ENCODE measurements at places on chromosomes 6 and 20.

DNA sequence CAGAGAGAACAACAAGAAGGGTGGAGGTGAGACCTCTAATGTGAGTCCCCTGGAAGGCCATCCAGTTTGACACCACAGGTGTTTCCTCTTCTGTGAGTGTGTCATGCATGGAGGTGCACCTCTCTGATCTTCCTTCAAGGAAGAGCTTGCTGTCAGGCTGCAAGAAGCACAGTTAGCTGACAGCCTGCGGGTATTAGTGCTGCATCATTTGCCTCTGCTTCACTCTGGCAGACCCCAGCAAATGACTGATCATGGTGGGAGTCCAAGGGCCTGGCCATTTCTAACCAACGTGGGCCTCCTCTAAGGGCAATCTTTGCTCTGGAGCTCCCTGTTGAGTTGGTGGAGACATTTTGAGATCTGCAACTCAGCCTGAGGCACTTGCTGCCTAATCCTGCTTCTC, 206.3 kb downstream of the EPHA7 start:
- DNase-seq = no peak

DNA sequence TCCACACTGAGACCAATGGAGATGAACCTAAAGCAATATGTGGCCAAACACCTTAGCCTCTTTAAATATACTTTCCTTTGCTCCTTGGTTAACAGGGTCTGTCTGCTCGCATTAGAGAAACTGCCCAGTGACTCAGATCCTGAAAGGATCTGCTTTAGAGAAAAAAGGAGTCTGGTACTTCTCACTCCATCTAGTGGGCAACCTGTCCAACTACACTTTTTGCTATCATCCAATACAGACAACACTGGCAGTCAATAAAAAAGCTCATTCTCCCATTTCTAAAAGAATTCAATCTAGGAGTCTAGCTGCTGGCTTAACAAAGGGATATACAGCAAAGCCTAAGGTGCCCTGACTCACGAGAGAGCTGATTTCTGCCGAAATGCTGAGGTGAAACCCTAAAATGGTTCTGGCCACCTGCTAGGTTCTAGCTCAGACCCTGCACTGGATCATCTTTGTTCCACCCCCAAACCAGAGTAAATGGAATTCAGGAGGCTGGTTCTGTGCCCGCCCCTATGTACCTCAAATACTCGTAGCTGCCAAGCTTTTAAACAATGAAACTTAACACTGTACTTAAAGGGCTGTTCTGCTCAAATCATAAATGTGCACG, 11.5 kb downstream of the GNL1 start:
- DNase-seq = no peak

DNA sequence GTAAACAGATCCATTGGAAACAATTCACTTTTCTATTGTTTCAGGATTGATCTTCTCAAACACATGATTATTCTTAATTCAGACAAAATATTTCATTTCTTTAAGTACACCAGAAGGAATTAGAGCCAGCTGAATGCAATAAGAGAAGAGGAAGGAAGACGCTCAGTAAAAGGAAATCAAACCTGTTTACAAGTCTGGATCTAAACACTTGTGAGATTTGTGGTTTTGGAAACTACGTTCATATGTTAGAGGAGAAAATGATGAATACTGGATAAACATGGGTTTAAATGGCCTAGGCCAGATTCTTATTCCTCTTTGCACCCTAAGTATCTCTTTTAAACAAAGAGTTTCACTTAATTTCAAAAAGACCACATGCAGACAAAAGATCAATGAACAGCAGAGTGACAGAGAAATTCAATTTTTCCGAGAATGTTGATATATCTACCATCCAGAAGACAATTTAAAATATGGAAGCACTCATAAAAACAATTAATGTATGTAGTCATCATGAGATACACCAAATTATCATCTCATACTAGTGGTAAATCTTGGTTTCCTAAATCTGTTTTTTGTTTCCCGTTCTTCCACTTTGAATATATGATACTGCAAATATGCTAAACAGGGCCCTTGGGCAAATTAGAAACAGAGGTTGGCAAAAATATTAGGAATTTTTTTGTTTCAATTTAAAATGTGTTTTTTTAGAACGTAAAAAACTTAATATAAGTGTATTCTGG, 703.5 kb upstream of the CITED2 start:
- no peak for DNase-seq

GRCh38 chr20:40232273-40232672, 456.8 kb downstream of the MAFB start:
- no peak for DNase-seq

DNA sequence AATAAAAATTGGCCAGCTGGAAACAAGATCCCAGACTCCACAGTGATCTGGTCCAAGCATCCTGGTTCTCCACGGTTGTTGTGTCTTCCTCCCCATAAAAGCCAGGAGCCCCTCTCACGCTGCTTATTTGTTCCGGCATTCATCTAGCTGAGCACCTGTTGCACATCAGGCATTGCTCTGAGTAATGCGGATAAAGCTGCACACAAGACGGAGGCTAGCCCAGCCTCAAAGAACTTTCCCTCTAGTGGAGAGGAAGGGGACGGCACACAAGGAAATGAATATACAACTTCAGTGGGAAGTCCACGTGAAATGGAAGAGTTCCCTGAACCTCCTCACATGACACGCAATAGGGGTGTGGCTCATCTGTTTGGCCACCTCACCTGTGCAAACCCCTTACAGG, 30.3 kb upstream of the NXT1 start:
- no peak for DNase-seq

GRCh38 chr20:57180954-57181353, 85.5 kb downstream of the BMP7 start:
- DNase-seq = no peak

DNA sequence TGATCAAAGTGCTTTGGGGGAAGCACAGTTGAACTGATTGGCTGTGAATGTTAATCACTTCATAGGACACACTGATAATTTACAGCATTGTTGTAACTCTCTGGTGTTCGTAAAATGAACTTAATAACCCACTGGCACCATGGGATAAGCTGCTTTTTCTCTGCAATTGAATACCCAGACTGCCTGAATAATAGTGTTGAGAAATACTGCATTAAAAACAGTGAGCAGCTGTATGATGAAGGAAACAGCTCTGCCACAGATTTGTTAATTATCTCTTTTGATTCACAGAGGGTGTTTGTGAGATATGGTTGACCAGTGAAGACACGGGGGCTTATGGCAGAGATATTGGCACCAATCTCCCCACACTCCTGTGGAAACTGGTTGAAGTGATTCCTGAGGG, 420.9 kb downstream of the CDKAL1 start:
- no peak for DNase-seq

DNA sequence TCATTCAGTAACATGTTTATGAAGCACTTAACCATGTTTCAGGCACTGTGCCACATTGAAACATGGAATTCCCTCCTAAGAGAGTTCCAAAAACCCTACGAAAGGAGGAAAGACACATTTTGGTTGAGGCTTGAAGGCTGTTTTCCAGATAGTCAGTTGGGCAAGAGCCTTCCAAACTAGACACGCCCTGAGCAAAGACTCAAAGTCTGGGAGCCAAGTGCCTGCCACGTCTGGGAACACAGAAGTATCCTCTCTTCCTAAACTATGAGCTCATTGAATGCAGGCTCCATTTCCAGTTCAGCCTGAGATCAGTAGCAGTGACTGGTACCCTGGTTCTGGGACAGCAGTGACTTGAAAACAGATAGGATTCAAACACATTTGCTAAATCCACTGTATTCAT, 74.5 kb upstream of the FAM8A1 start:
- DNase-seq = no peak

GRCh38 chr6:139931747-139932146, 557.3 kb upstream of the CITED2 start:
- no peak for DNase-seq

- DNase-seq = no peak
Measured at GRCh38 chr20:8837396-8837795, 231.5 kb upstream of the PLCB4 start.

GRCh38 chr6:4105980-4106536, 27.1 kb upstream of the FAM217A start:
- DNase-seq = no peak

- DNase-seq = no peak
Measured at GRCh38 chr6:1364791-1365190, 24.6 kb upstream of the FOXF2 start.

DNA sequence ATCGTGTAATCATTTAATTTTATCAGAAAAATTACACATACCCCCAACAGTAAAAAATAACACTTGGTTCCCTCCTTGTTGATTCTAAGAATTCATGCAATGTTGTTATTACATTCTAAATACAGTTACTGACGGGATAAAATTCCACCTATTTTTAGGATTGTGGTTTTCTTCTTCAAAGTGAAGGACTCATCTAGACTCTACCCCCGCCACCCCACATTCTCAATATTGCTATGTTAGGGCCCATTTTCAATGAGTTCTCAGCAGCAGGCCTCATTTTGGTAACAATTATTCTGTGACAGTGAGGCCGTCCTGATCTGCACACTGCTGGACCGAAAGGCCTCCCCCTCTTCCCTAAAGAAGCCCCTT, 43.5 kb downstream of the PREX1 start:
- no peak for DNase-seq

- DNase-seq = no peak
Measured at GRCh38 chr6:25127076-25127837, 151.9 kb upstream of the CARMIL1 start.

DNA sequence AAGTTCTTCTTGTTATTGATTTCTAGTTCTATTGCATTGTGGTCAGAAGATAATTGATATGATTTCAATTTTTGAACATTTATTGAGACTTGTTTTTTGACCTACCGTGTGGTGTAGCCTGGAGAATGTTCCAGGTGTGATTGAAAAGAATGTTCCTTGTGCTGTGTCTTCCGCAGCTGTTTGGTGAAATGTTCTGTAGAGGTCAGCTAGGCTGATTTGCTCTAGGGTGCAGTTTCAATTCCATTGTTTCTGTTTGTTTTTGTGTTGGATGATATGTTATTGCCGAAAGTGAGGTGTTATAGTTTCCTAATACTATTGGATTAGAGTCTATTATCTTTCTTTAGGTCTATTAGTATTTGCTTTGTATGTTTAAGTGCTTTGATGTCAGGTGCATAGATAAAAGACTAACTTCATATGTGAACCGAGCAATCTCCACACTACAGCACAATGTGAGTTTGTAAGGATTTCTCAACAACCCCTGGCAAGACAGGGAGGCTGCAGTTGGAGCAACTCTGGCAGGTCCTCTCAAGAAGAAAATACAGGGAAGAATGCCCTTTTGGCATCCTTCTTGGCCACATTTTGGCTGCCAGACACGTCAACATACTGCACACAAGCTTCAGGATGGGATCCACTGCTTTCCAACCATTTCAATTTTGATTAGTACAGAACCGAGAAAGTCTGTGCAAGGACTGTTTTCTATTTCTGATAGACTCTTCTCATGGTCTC, 320.7 kb downstream of the RNF144B start:
- DNase-seq = no peak

DNA sequence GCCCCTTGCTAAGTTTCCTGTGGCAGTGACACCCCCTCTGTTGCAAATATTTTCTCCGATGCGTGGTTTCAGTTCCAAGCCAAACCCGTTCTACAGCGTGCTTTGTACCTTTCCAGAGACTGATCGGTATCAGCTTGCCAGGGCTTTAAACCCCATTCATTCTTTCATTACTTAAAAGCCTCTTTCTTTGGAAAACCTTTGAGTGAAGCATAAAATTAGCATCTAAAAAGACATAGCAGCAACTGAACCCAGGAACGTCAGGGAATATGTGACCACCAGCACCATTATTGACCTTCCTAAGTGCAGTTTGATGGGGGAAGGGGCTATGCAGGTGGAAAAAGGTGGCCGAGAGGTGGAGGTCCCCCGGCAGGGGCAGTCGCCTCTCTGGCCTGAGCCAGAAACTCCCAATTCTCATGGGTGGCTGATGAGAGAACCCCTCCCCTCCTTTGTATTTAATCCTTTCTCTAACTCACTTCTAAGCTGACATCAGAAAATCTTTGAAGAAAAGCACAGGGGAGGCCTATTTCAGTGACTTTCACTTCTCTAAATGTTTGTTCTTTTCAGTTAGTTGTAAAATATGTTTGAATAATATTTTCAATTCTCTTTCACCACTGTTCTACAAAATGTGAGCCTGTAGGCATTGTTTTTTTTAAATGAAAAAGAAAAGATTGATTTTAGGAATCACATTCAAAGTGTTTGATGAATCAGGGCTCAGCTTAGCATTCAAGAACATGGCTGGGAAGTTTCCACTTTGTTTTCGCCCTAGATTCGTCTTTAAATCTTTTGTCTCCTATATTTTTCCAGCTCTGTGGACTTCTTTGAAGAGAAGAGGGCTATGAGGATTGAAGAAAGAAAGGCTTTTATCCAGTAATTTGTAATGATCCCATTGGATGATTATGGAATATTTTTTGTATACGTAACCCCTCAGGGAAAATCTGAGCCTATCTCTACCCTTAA, 89.2 kb downstream of the RSPH3 start:
- no peak for DNase-seq

- no peak for DNase-seq
Measured at GRCh38 chr20:1895674-1896483, 672 bp downstream of the SIRPA start.

DNA sequence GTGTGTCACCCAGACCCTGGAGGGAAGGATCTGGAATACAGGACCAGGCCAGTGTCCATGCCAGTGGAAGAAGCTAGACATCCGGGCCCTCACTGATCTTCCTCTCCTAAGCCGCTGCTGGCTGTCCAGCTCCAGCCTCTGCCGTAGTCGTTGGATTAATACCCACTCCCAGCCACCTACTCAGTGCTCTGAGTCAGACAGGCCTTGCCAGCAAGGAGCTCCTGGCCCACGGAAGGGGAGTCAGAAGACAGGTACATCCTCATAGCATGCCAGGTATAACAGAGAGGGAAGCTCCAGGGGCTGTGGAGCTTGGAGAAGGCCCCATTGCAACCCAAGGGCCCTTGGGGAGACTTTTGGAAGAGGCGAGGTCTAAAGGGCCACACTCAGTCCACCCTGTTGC, 49.0 kb downstream of the STK35 start:
- no peak for DNase-seq

DNA sequence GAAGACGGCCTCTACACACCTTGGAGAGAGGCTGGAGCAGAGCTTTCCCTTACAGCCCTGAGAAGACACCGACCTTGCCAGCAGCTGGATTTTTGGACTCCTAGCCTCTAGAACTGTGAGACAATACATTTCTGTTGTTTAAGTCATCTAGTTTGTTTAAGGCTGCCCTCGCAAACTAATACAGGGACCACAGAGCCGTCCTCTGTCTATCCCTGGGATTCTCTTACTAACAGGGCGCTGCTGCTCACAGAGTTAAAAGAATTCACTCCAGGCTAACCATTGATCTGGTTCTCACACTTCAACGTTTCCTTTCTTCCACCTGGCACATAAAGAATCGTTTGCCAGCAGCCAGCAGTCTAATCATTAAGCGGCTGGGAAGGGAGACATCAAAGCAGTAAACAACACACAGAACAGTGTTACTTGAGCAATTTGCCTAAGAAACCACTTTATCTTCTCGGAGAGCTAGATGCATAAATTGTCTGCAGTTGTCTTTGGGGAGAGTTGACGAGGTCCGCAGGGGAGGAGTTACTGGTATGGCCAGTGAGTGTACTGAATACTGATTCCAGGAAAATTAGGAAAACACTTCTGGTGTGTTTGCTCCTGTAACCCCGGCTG, 103.5 kb upstream of the AKAP12 start:
- no peak for DNase-seq
